Stimulated activated CD8-positive, alpha-beta memory T cell treated with anti-CD3 and anti-CD28 coated beads, Interleukin-12 subunit alpha, Interleukin-12 subunit beta, amount 100 ng/mL, for 4 hours (primary cell): ENCODE measurements at places on chromosomes 1 and 21.

- DNase-seq: no peak
Observed at GRCh38 chr1:147786536-147786935, 26.1 kb upstream of the GJA5 start.

DNA sequence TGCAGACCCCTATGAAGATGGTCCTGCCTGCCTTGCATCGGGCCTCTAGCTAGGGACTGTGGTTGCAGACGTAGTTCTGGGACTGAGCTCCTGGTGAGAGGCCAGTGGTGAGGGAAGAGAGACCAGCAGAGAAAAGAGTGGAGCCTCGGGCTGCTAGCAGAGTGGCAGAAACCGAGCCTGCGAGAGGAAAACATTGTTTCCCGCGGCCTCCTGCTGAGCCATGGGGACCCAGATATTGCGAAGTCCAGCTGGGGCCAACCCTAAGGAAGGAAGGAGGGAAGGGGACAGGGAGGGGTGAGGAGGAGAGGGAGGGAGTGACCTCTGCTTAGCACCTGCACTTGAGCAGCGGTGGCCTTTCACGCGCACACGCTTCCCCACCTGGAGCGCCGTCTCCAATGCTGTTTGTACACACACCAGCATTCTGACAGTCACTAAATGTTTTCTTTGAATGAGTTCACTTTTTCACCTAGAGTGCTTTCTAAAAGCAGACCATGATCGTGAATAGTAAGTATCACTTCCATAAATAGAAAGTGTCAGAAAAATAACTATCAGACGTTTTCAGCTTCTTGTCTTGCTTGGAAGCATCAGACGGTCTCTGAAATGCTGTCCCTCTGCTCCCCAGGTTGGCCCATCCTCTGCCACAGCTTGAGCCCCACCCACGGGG, 2.5 kb upstream of the FNDC10 start:
- no peak for DNase-seq

DNA sequence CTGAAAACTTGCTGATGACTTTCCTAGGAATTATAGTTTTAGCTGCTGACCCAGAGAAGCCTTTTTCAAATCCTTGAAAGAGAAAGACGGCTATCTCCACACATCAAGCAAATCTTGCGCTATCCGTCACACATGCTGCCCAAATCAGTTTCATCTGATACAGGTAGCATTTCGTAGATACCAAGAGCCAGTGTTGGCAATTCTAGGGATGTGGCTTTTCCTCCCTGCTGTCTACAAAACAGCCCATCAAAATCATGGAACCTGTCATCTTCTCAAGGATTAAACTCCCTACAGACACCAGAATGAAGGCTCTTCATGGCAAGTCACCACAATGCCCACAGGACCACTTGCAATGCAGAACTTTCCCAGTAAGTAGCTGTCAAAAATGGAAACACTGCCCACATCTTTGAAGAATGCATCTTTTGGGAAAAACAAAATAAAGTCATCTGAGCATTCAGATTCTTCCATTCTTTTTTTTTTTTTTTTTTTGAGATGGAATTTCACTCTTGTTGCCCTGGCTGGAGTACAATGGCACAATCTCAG, 10.4 kb downstream of the STX6 start:
- DNase-seq: no peak

- DNase-seq: no peak
Observed at GRCh38 chr1:17802945-17803344, 47.8 kb downstream of the ACTL8 start.

DNA sequence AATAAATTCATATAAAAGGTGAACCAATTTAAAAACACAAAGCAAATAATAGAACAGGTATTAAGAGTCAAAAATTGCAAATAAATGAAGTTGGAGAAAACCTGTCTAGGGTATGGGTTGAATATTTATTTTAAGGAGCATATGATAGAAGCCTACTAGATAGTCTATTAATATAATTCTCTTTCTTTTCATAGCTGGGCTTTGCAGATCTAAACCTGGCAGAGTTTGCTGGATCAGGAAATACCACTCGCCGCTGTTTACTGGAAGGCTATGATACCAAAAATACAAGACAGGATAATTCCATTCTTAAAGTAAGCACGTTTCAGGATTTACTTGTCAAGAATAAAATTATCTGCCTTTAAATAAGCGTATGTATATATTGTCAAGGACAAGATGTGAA, 48.9 kb downstream of the HENMT1 start:
- no peak for DNase-seq

DNA sequence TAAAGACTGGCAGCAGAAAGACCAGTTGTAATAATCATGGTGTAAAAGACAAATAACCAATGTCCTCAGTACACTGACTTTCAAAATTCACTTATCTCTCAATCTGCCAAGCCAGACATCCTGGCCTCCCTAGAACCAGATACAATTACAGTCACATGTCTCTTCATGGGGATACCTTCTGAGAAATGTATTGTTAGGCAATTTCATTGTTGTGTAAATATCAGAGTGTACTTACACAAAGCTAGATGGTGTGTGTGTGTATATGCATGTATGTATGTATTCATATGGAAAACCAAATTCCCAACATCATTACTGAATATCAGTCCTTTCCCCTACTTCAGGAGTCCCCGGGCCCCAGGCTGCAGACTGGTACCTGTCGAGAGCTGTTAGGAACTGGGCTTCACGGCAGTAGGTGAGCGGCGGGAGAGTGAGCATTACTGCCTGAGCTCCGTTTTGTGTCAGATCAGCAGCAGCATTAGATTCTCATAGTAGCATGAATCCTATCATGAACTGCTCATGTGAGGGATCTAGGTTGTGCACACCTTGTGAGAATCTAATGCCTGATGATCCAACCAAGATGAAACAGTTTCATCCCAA, 65.3 kb upstream of the ZNF326 start:
- DNase-seq: no peak

DNA sequence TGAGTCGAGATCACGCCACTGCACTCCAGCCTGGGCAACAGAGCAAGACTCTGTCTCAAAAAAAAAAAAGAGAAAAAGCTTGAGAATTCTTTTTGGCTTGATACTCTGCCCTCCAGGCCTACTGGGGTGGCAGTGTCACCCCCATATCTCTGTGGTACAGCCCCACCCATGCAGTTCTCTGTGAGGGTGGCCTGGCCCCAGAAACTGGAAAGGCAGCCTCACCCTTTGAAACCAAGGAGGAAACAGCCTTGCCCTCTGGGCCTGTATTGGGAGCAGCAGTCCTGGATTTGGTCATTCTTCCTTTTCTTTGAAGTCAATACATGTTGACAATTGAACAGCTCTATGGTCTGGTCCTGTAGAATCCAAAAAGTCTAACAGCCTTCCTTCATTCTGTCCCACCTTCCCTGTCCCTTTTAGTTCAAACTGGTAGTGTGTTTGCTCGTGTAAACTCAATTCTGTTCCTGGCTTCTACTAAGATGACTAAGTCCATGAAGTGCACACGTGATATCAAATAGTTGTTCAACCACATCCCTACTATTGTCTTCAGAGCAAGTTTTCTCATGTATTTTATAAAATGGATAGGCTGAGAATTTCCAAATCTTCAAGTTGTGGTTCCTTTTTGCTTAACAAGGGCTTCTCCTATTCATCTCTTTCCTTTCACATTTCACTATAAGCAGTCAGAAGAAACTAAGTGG, 13.2 kb downstream of the ST7L start:
- DNase-seq: no peak

GRCh38 chr1:90987841-90988240, 34.0 kb downstream of the ZNF644 start:
- no peak for DNase-seq

DNA sequence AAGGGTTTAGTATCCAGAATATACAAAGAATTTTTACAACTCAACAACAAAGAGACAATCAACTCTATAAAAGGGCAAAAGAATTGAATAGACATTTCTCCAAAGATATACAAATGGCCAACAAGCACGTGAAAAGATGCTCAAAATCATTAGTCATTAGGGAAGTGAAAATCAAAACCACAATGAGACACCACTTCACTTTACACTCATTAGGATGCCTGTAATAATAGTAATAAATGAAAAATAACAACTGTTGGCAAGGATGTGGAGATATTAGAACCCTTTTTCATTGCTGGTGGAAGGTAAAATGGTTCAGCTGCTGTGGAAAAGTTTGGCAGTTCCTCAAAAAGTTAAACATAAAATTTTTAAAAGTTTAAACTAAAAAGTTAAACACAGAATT, 7.0 kb upstream of the ABCD3 start:
- no peak for DNase-seq

DNA sequence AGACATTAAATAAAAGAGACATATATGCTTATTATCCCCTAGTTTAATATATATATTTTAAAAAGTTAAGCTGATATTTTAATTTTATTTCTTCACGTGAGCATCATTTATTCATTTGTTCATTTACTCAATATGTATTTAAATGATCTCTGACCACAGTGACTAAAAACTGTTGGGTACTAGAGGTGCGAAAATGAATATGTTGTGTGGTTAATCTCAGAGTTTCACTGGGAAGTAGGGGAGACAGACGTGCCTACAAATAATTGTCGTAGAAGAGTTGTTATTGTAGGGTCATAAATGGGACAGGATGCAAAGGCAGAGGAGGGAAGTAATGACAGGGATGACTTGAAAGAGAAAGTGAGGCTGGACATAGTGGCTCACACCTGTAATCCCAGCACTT, 213.0 kb upstream of the CACYBP start:
- DNase-seq: no peak
